ENCODE measurements at places on chromosomes 7 and 10. TPM values are rescaled to one million over a fixed set of nuclear protein-coding genes. Genes with fewer than 3 reads are reported as not detected.

- no peak overlapping the region for H3K4me3 ChIP-seq
- peaks cover 10% of the 10 kb centered on the region for H3K4me1 ChIP-seq
- no peak overlapping the region for H3K27ac ChIP-seq
- H3K27me3 ChIP-seq: no peaks in the 10 kb centered on the region
- no peak for DNase-seq
These were observed 6.6 kb downstream of the BBIP1 start for GRCh38 chr10:110912374-110912773.

GRCh38 chr10:128701837-128702236, 575.6 kb upstream of the MKI67 start:
- H3K4me3 ChIP-seq: no peak overlapping the region
- no peaks in the 10 kb centered on the region for H3K36me3 ChIP-seq
- H3K27me3 ChIP-seq: peaks cover 7% of the 10 kb centered on the region
- DNase-seq: no peak
- H3K27ac ChIP-seq: peak overlapping the region; percentile 84

DNA sequence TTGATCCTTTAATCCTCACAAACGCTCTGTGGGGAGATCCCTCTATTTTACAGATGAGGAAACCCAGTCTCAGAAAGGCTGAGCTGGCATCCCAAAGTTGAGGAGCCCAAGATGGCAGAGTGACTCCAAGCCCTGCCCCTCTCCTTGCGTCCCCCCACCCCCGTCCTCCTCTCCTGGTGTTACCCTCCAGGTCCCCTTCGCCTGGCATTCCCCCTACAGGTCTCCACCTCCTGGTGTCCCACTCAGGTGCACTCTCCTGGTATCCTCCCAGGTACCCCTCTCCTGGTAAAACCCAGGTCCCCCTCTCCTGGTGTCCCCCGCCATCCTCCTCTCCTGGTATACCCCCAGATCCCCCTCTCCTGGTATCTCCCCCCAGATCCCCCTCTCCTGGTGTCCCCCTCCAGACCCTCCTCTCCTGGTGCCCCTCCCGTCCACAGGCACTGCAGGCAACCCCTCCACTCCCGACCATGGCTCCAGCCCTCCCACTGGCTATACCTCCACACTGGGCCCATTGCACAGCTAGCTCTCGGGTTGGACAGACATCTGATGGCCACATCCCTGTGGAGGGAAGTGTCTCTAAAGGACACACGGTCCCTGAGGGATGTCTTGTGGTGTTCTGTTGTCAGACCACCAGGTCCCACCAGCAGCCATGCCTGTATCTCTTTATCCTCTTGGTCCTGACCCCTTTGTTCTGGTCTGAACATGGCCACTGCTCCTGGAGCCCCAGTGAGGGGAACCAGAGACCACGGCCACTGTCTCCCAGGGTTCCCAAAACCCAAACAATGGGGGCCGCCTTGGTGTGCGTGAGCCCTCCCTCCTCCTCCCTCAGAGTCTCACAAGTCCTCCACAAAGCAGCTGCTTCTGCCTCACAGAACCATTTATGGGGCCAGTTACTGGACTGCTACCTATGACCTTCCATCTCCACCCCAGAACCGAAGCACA, 37.2 kb downstream of the CALML3 start:
- H3K27me3 ChIP-seq: no peaks in the 10 kb centered on the region
- H3K4me1 ChIP-seq: peaks cover 26% of the 10 kb centered on the region
- no peaks in the 10 kb centered on the region for H3K36me3 ChIP-seq
- H3K27ac ChIP-seq: peak overlapping the region; percentile 69
- H3K4me3 ChIP-seq: no peak overlapping the region
- no peak for DNase-seq

GRCh38 chr7:88306590-88307048, at the start of gene STEAP4:
Gene STEAP4, minus strand, starts transcription at chr7:88306894. Its CDS starts 22,625 bp downstream, at chr7:88284269.
- peak; percentile 8 for DNase-seq
- H3K27me3 ChIP-seq: peaks cover 46% of the 10 kb centered on the region
- no peak within 1 kb of the TSS for H3K27ac ChIP-seq
- peaks cover 4% of the 10 kb centered on the region for H3K4me1 ChIP-seq
- peak within 1 kb of the TSS; percentile 67 for H3K4me3 ChIP-seq

DNA sequence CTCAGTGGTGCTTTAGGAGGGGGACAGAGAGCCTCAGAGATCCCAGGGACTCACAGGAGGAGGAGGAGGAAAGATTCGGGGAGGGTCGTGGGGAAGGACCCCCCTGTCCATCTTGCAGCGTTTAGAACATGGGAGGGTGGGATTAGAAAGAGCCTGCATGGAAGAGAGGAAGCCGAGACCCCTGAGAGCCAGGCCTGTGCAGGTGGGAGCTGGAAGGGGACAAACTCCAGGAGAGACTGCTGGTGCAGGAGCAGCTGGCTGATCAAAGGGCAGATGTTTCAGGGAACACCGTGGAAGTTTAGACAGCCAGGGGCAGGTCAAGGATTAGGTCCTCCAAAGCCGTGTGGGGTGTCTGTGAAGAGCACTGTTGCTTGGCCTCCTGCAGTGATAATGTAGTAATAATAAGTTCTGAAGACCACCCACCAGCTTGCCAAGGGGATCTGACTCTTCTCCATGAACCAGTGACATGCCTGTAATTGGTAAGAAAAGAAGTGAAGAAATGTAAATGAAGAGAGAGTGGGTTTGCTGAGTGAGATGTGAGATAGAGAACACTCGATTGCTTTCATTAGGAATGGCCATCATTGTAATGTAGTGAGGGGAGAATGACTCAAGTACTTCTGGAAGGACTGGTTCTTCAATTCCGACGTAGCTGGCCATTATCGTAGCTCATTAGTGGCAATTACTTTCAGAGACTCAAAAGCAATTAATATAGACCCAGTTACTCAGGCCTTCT, 425.6 kb downstream of the PAXIP1 start:
- no peak for DNase-seq
- H3K4me1 ChIP-seq: no peaks in the 10 kb centered on the region
- no peaks in the 10 kb centered on the region for H3K36me3 ChIP-seq
- H3K27me3 ChIP-seq: peaks cover 11% of the 10 kb centered on the region
- H3K4me3 ChIP-seq: no peak overlapping the region

DNA sequence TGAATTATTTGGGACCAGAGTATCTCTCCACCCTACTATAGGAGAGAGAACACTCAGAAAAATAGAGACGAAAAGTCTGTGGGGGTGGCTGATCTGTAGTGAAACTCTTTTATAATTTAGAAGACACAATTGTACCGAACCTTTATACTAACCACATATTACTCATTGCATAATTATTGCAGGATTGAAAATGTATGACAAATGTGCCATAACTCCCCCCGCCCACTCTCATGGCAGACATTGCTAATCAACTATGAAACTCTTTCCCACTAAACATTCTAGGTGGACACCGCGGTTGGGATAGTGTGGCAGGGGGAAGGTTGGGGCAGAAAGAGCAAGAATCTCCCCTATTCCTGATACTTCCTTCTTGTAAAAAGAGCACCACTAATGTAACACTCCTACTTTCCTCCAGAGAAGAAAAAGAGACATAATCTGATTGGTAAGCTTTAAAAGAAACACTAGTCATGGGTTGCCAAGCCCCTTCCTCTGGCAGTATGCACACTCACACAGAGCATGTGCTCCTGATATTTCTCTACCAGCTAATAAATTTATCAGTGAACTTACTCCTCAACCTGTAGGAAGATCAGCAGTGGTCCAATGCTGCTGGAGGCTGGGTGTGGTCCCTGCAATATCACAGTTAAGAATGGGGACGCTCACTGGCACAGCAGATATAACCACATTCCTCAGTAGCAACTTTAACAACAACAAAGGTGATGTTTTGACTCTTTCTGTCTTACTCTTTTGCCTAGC, 18.7 kb upstream of the ARID5B start:
- no peaks in the 10 kb centered on the region for H3K36me3 ChIP-seq
- H3K4me1 ChIP-seq: peaks cover 6% of the 10 kb centered on the region
- H3K4me3 ChIP-seq: no peak overlapping the region
- DNase-seq: no peak

- H3K27ac ChIP-seq: no peak overlapping the region
- peaks cover 25% of the 10 kb centered on the region for H3K4me1 ChIP-seq
- DNase-seq: no peak
- H3K4me3 ChIP-seq: no peak overlapping the region
These were observed 63.5 kb downstream of the PAX2 start for GRCh38 chr10:100808876-100809275.

DNA sequence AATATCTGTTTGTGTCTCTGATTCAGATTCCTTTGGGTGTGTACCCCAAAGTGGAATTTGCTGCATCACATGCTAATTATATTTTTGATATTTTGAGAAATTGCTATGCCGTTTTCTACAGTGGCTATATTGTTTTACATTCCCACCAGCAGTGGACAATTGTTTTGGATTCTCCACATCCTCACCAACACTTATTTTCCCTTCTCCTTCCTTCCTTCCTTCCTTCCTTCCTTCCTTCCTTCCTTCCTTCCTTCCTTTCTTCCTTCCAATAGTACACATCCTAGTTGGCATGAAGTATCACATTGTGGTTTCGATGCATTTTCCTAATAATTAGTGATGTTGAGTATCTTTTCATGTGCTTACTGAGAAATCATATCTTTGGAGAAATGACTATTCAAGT, 535.5 kb downstream of the SH2D4B start:
- no peaks in the 10 kb centered on the region for H3K27me3 ChIP-seq
- DNase-seq: no peak
- H3K27ac ChIP-seq: no peak overlapping the region
- H3K36me3 ChIP-seq: no peaks in the 10 kb centered on the region
- no peaks in the 10 kb centered on the region for H3K4me1 ChIP-seq

DNA sequence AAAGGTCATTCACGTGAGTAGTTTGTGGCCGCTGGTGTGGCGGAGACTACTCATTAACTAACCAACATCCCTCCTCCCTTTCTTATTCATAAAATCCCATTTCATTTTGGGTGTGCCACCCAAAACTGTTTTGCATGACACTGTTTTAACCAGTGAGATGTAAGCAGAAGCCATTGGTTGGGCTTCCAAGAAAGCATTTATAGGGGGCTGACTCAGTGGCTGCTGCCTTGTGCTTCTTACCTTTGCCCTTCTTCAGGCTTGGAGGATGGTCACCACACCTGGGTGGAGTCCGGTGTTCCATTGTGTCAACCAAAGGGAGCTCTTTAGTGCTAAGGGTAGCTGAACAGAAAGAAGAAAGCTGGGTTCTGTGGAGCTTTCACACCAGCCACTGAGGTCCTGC, 37.2 kb upstream of the EPC1 start:
- no peaks in the 10 kb centered on the region for H3K4me1 ChIP-seq
- H3K27me3 ChIP-seq: no peaks in the 10 kb centered on the region
- H3K4me3 ChIP-seq: no peak overlapping the region
- H3K36me3 ChIP-seq: no peaks in the 10 kb centered on the region

- DNase-seq: no peak
- H3K36me3 ChIP-seq: no peaks in the 10 kb centered on the region
- no peaks in the 10 kb centered on the region for H3K27me3 ChIP-seq
- peaks cover 8% of the 10 kb centered on the region for H3K4me1 ChIP-seq
These were observed 29.3 kb downstream of the KLF6 start for GRCh38 chr10:3755440-3756359.

DNA sequence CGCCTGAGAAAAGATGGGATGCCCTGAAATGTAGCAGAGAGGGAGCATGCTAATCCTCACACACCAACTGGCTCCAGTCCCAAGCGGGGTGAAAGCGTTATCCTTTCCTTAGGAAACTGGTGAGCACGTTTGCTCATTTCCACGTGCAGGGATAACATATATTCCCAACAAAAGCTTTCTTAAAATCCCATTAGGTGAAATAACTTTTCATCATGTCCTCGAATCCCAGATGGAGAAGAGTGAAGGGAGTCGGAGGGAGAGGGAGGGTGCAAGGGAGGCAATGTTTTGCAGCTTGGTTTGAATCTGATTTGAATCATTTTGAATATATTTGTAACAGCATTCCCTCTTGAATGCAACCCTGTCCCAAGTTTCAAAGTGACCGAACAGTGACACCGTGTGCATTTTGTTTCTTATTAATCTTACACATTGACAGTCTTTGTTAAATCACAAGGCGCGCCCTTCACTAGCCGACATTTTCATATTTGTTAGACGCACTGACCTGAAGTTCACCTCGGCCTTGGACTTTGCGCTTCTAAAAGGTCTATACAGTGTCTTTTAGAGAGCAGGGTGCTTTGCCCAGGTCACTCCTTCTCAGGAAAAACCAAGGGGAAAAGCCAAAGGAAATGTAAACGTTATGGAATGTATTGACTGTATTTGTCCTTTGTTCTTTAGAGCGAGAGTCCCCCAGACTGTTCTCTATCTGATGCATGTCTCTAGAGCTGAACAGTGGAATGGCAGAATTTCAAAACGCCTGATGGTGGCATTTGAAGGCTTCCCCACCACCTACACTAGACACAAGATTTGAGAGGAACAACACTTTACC, 3.1 kb upstream of the HOXA4 start:
- peaks cover 3% of the 10 kb centered on the region for H3K36me3 ChIP-seq
- peaks cover 4% of the 10 kb centered on the region for H3K4me1 ChIP-seq

The PKD2L1 gene
- not detected for total RNA-seq

The RSBN1L gene
- total RNA-seq: 23.6 TPM

The LRRC61 gene
- total RNA-seq: 23.2 TPM

The BICC1 gene
- total RNA-seq: 2.5 TPM
